ENCODE measurements at places on chromosomes 13 and 19. TPM values are rescaled to one million over a fixed set of nuclear protein-coding genes. Genes with fewer than 3 reads are reported as not detected.

Gene AP1M2
- total RNA-seq, result 60.3 TPM

Gene CLEC4G
- total RNA-seq, result not detected

Gene HCN2
- total RNA-seq, result 40.1 TPM

Gene FOXA3
- 1.1 TPM for total RNA-seq

Gene SLC8A2
- total RNA-seq, result 0.44 TPM

Gene KCNC3
- total RNA-seq, result 1.5 TPM

Gene SAMD1
- total RNA-seq, result 30.5 TPM

Gene ZNF480
- total RNA-seq, result 16.3 TPM

Gene NCAN
- total RNA-seq, result 0.03 TPM

Gene ZNF793
- total RNA-seq, result 0.03 TPM

Gene ZFR2
- 0.48 TPM for total RNA-seq

Gene CFAP97D2
- not detected for total RNA-seq

All from A549 treated with RU486 at 1 μM for 4 hours (cell line).